Upper lobe of left lung (tissue), 6 donors: ENCODE measurements at places on chromosomes 5 and 9.

GRCh38 chr5:20514145-20514544, 526.1 kb upstream of the CDH18 start:
- no peaks in the 10 kb centered on the region for H3K27me3 ChIP-seq
- H3K27ac ChIP-seq, result no peak overlapping the region
- H3K4me3 ChIP-seq, result no peak overlapping the region
- H3K4me1 ChIP-seq, result no peaks in the 10 kb centered on the region
- H3K36me3 ChIP-seq, result no peaks in the 10 kb centered on the region

GRCh38 chr9:98933890-98934289, 9.8 kb upstream of the COL15A1 start:
- no peaks in the 10 kb centered on the region for H3K27me3 ChIP-seq
- no peaks in the 10 kb centered on the region for H3K4me1 ChIP-seq
- H3K4me3 ChIP-seq, result no peak overlapping the region
- no peak for DNase-seq

- H3K27ac ChIP-seq, result peak overlapping the region; percentile 12
- peaks cover 7% of the 10 kb centered on the region for H3K4me1 ChIP-seq
- H3K4me3 ChIP-seq, result no peak overlapping the region
- no peaks in the 10 kb centered on the region for H3K27me3 ChIP-seq
These were observed 63.4 kb downstream of the ANGPTL2 start for GRCh38 chr9:127059030-127059429.

DNA sequence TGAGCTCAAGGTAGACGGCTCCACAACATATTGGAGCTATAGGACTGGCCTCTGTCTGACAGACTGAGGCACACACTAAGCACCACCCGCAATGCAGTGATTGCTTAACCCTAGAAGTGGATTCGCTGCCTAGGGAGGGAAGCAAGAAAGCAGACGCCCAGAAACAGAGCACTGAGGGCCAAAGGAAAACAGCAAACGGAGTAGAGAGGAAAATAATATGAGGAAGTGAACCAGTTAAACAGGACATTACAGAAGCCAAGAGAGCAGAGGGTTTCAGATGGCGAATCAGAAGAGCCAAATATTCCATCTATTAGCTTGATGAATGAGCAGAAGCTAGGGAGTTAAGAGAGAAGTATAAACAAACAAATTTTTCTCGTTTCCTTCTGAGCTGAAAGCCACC, 139.2 kb upstream of the LHFPL2 start:
- DNase-seq, result no peak
- H3K4me3 ChIP-seq, result no peak overlapping the region
- H3K27ac ChIP-seq, result peak overlapping the region; percentile 46
- H3K36me3 ChIP-seq, result no peaks in the 10 kb centered on the region
- no peaks in the 10 kb centered on the region for H3K27me3 ChIP-seq

DNA sequence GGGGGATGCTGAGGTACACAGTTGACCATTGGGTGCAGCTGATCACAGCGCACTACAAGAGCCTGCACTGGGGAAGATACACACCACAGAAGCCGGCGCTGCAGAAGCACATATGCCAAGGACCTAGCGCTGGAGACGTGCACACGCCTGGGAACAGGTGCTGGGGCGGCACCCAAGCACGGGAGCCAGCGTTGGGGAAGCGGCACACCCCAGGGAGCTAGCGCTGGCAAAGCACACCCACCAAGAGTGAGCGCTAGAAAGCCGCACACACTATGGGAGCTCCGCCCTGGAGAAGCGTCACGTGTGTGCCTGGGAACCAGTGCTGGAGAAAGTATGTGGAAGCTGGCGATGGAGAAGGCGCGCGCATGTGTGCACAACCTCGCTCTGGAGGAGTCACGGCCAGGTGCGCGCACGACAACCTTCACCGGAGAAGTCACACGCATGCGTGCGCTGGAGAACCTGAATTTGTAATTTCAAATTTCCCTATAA, 4.5 kb downstream of the FANCC start:
- H3K4me1 ChIP-seq, result peaks cover 6% of the 10 kb centered on the region
- peak; percentile 89 for DNase-seq
- H3K27me3 ChIP-seq, result no peaks in the 10 kb centered on the region
- no peaks in the 10 kb centered on the region for H3K36me3 ChIP-seq

- DNase-seq, result no peak
- H3K27ac ChIP-seq, result no peak overlapping the region
- peaks cover 6% of the 10 kb centered on the region for H3K4me1 ChIP-seq
- H3K36me3 ChIP-seq, result no peaks in the 10 kb centered on the region
- H3K4me3 ChIP-seq, result no peak overlapping the region
These were observed 64.9 kb downstream of the CDC42SE2 start for GRCh38 chr5:131328536-131329285.

DNA sequence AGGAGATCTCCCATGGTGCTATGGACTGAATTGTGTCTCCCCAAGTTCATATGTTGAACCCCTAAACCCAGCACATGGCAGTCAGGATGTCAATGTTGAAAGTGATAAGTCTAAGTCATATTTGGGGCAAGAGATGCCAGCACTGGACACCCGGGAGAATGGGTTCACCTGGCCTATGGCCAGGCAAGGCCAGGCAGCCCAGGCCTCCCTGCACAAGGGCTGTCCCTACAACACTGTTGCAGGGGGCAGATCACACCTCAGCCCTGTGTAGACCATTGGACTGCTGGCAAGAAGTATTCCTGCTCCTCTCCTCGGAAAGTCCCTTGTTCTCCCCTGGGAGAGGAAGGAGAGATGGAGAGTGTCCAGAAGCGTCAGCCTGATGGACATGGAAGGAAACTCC, 240.5 kb downstream of the GADD45G start:
- H3K36me3 ChIP-seq, result no peaks in the 10 kb centered on the region
- DNase-seq, result no peak
- H3K4me1 ChIP-seq, result peaks cover 12% of the 10 kb centered on the region
- no peaks in the 10 kb centered on the region for H3K27me3 ChIP-seq

GRCh38 chr9:63817622-63818518, 1467.1 kb downstream of the FOXD4L5 start:
- peak overlapping the region; percentile 16 for H3K4me3 ChIP-seq
- peaks cover 3% of the 10 kb centered on the region for H3K4me1 ChIP-seq
- H3K27ac ChIP-seq, result peak overlapping the region; percentile 3
- H3K27me3 ChIP-seq, result no peaks in the 10 kb centered on the region
- H3K36me3 ChIP-seq, result no peaks in the 10 kb centered on the region

DNA sequence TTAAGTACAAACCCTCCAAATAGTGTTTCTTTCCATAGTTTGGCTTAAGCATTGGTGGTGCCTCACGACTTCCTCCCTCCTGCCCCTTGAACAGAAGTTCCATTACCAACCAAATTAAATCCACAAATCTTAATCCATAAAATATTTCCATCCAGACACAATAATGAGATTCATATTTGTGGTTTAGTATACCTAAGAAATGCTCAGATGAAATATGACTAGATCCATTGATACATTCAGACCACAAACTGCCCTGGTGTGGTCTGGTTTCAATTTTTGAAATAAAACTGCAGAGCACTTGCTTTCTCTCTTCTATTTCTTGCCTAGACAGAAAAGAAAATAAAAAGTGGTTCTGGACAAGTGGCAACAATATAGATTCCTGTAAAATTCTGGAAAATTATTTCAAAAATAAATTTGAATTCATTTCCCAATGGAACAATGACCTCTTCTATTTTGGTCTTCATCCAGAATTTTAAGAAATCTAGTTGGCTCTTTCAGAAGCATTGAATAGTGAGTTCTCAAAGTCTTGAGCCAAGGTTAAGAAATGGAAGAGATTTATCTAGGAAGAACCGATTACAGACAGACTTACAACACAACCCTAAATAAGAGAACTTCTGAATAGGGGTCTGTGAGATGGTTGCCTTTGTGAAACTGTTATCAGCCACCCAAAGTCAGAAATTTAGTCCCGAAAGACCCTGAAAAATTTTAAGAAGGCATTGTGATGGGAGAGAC, 14.0 kb downstream of the TNC start:
- H3K27me3 ChIP-seq, result no peaks in the 10 kb centered on the region
- H3K4me1 ChIP-seq, result peaks cover 26% of the 10 kb centered on the region
- no peak overlapping the region for H3K4me3 ChIP-seq
- no peak for DNase-seq
- no peaks in the 10 kb centered on the region for H3K36me3 ChIP-seq

DNA sequence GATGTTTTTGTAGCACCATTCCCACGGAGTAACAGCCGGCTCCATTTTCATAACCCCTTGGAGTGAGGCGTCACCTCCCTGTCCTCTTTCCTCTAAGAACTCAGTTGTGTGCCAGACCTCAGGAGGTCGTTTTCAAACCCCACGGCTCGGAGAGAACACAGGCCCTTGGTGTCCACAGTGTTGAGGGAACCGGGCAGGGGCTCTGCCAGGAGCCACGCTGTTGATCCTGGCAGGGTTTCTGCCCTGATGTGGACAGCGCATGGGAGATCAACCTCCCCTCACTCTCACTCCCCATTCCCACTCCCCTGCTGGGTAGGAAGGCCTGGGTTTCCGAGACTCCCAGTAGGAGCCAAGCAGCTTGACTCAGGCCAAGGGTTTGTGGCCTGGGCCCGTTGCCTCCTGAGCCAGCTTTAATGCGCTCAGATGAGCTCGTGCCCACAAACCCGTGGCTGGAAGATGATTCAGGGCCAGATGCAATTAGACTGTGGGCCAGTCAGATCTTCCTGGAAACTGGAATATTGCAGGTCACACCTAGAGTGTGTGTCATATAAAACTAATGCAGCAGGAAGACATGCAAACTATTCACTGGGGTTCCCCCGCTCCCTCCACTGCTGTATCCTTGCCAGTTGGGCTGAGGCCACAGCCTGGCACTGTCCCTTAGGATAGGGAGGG, 133.4 kb downstream of the SLC12A2 start:
- DNase-seq, result peak; percentile 18
- no peaks in the 10 kb centered on the region for H3K27me3 ChIP-seq
- H3K36me3 ChIP-seq, result no peaks in the 10 kb centered on the region
- no peaks in the 10 kb centered on the region for H3K4me1 ChIP-seq

GRCh38 chr9:13082796-13083195, 196.7 kb downstream of the MPDZ start:
- H3K4me1 ChIP-seq, result no peaks in the 10 kb centered on the region
- no peak overlapping the region for H3K4me3 ChIP-seq
- H3K27me3 ChIP-seq, result no peaks in the 10 kb centered on the region
- H3K36me3 ChIP-seq, result no peaks in the 10 kb centered on the region
- no peak for DNase-seq

DNA sequence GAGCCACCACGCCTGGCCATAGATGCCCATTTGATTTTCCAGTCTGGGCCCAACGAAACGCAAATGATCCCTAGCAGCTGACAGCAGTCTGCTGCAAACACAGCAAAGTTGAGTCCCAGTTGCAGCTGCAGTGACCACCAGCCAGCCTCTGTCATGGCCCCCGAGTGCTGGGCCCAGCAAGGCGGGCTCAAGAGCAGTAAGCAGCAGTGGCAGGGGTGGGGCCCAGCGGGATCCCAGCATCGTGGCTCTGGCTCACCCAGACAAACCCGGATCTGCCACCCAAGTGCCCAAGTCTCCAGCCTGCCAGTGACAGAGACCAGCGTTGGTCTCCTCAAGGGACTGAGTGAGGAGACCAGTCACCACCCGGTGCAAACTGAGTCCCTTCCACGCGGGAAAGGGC, 6.9 kb upstream of the LTC4S start:
- H3K27me3 ChIP-seq, result no peaks in the 10 kb centered on the region
- peaks cover 5% of the 10 kb centered on the region for H3K4me1 ChIP-seq
- no peak overlapping the region for H3K4me3 ChIP-seq
- no peak for DNase-seq
- H3K36me3 ChIP-seq, result no peaks in the 10 kb centered on the region

DNA sequence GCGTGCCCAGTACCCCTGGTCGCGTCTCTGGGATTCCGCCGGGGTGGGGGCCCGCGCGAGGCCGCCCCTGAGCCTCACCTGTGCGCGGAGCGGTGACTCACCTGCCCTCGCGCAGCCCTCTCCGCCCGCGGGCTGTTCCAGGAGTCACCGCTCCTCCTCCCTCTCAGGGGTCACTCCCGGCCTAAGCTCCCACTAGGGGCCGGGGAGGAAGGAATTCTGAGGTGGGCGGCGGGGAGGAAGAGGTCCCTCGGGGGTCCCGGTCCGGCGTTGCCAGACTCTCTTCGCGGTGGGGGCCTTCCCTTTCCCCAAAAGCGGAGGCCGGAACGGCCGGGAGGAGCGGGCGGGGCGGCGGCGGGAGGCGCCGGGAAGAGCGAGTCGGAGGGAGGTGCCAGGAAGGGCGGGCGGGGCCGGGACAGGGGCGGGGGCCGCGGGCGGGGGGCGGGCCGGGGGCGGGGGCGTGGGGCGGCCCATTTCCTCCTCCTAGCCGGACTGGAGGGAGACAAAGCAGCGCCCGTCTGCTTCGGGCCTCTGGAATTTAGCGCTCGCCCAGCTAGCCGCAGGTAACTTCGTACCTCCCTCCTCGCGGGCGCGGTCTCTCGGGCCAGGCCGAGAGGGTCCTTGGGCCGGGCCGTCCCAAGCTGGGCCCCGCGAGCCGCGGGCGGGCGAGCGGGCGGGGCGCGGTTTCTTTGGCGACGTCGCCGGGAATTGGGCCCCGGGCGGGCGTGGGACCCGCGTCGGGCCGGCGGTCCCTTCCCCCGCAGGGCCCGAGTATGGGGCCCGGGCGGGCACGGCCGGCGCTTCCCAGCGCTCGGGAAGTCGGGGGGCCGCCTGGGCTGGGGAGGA, at the start of gene CTNNA1:
CTNNA1 (plus strand) TSS at position 475 of the 843 bp plus-strand sequence. CDS start 28,500 bp downstream, outside the sequence.
- peak; percentile 77 for DNase-seq
- no peaks in the 10 kb centered on the region for H3K36me3 ChIP-seq
- peak within 1 kb of the TSS; percentile 100 for H3K27ac ChIP-seq
- H3K4me1 ChIP-seq, result peaks cover 28% of the 10 kb centered on the region
- H3K27me3 ChIP-seq, result no peaks in the 10 kb centered on the region

- H3K27me3 ChIP-seq, result no peaks in the 10 kb centered on the region
- no peak overlapping the region for H3K27ac ChIP-seq
- DNase-seq, result no peak
- no peak overlapping the region for H3K4me3 ChIP-seq
- no peaks in the 10 kb centered on the region for H3K36me3 ChIP-seq
- H3K4me1 ChIP-seq, result no peaks in the 10 kb centered on the region
These were observed 69.4 kb downstream of the PPIC start for GRCh38 chr5:122967085-122967484.

DNA sequence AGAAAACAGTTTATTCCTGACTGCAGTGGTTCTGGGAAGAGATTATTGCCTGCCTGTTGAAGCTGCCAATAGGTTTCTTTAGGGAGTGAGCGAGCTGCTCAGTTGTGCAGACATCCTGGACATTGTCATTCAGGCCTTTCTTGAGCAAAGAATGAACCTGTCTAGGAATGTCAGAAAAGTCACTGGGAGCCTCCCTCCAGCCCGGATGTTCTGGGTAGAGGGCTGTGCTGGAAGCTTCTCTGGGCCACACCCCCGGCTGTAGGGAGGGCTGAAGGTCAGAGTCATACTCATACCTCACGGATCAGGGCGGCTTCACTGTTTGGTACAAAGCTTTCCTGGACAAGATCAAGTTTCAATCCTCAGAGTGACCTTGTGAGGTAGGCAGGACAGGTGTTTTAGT, 33.4 kb upstream of the TBC1D2 start:
- no peak overlapping the region for H3K27ac ChIP-seq
- H3K27me3 ChIP-seq, result no peaks in the 10 kb centered on the region
- no peaks in the 10 kb centered on the region for H3K36me3 ChIP-seq

GRCh38 chr9:127870887-127871286, 6.6 kb downstream of the AK1 start:
- H3K27me3 ChIP-seq, result no peaks in the 10 kb centered on the region
- H3K36me3 ChIP-seq, result peaks cover 5% of the 10 kb centered on the region
- H3K27ac ChIP-seq, result no peak overlapping the region
- no peak for DNase-seq
